ENCODE measurements at places on chromosomes 5 and 9.

DNA sequence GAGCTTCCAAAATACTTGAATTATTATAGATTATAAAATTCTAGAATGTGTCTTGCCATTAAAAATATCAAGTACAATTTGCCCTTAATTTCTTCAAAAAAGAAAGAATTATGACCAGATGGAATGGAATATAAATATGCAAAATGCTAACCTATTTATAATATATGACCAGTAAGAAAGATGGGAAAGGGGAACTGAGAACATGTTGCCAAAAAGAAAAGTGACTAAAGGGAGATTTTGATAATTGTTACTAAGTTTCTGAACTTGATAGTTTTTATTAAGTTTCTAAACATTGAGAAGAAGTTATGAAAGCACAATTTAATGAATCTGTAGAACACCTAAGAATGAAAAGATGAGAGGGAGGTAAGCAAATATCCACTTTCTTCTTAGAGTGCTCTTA is 188.4 kb upstream of the NR4A3 start:
- DNase-seq, result no peak

GRCh38 chr9:113395000-113395861 is 5.9 kb downstream of the ALAD start:
- DNase-seq, result no peak

DNA sequence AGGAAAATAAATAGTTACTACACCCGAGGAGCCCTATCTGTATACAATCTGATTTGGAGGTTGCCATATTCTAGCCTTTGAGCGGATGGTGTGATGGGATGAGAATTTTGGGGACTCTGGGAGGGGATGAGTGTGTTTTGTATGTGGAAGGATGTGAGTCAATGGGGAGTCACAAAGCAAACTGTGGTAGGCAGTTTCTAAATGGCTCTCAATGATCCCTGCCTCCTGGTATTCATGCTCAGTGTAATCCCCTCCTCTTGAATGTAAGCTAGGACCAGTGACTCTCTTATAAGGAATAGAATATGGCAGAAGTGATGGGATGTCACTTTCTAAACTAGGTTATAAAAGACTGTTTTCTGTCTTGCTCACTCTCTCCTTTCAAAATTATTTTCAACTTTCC is 205.7 kb upstream of the RIOK2 start:
- DNase-seq, result no peak

- DNase-seq, result no peak
Observed at GRCh38 chr5:3612591-3613042, 17.0 kb downstream of the IRX1 start.

DNA sequence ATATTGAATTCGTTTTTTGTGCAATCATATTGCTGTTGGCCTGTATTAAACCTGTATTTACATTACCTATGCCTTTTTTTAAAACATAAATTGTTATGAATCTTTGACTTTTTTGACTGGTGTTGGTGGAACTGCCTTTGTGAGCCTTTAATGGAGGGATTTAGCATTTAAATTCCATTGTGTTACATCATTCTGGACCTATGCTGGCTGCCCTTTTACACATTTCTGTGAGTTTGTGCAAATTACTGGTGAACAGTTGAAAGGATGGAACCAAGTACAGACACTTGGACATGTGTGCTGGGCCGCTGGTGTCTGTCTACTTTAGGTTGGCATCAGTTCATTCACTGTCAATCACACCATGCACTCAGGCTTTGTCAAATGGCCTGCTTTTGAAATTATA is 3.4 kb downstream of the SNX18 start:
- DNase-seq, result no peak

GRCh38 chr9:6051511-6051950 is 36.1 kb upstream of the RANBP6 start:
- peak; percentile 24 for DNase-seq

GRCh38 chr9:82117026-82117811 is 128.6 kb downstream of the SPATA31D1 start:
- no peak for DNase-seq

GRCh38 chr9:127423476-127423933 is 677 bp upstream of the ZNF79 start:
- DNase-seq, result no peak

- no peak for DNase-seq
Observed at GRCh38 chr5:175328176-175328575, 115.8 kb downstream of the DRD1 start.

GRCh38 chr9:109269839-109270238 is 51.0 kb downstream of the EPB41L4B start:
- DNase-seq, result no peak

DNA sequence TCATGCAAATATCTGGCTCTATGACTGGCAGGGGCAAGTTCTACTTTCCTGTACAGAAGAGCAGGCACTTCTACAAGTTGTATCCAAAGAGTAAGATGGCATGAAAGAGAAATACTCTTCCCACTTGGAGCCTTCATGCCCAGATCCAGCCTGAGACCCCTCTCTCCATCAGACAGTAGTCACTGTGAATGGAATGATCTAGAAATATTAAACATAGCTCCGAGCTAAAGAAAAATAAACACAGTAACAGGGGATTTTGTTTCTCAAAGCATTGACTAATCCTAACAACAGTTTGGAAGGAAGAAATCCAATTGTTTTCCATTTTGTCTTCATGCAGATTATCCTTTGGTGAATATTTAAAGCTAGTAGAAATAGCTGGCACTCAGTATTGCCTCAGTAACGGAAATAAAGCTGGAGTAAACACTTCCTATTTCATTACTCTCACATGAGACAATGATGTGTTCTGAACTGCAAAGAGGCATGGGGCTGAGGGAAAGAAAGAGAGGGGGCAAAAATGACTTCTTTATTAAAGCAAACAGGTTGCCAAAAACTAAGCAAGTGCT is 100.0 kb downstream of the SEMA5A start:
- no peak for DNase-seq

GRCh38 chr5:174596429-174596828 is 128.0 kb upstream of the MSX2 start:
- no peak for DNase-seq

DNA sequence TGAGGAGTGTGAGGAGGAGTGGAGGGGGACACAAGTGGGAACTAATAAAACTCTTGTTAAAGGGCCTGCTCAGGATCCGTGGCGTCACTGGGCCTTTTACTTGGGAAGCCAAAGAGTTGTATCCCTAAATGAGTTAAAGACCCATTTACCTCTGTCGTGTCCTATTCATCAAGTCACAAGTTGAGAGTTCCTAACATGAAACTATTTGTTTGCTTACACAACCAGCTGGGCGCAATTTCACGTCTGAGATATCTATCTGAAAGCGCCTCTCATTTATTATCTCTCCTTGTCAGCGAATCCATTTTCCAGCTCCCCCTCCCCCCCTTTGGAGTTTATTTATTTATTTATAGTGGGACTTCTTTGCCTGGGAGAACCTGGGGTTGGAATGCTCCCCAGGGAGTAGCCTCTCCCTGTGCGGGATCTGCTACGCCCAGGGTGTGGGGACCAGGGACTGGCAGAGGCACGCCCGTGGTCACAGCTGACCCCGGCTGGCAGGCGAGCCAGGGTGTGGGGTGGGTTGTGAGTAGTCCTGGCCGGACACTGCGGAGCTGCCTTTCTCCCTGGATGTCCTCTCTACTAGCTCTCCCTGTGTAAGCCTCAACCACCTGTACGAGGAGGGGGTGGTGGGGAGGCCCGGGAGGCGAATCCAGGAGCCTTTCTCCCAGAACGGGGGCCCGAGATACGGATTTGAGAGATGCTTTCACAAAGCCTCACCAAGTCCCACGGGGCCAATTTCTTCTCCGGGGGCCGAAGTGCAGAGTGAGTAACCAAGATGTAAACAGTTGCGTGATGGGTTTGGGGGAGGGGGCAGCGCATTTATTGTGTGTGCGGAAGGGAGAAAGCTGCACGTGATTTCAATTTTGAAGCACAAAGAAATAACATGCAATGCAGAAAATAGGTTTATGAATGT is 15.3 kb downstream of the NR2F1 start:
- DNase-seq, result no peak

DNA sequence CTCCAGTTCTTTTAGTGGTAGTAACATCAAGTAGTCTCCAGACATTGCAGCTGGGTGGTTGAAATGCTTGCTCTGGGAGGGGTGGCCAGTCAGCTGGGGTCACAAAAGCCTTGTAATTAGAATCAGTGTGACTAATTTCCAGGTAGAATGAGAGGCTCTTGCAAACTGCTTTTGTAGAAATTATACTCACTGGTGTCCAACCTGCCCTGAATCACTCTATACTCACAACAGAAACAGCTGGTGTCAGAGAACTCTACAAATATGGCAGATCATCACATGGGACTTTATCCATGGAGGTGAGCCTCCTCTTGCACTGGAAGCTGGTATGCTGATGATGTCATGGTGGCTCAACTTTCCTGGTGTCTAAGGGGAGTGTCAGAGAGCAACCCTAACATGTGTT is 71.3 kb downstream of the SH3TC2 start:
- no peak for DNase-seq

- DNase-seq, result no peak
Observed at GRCh38 chr9:68876681-68877080, 137.2 kb downstream of the PRKACG start.

DNA sequence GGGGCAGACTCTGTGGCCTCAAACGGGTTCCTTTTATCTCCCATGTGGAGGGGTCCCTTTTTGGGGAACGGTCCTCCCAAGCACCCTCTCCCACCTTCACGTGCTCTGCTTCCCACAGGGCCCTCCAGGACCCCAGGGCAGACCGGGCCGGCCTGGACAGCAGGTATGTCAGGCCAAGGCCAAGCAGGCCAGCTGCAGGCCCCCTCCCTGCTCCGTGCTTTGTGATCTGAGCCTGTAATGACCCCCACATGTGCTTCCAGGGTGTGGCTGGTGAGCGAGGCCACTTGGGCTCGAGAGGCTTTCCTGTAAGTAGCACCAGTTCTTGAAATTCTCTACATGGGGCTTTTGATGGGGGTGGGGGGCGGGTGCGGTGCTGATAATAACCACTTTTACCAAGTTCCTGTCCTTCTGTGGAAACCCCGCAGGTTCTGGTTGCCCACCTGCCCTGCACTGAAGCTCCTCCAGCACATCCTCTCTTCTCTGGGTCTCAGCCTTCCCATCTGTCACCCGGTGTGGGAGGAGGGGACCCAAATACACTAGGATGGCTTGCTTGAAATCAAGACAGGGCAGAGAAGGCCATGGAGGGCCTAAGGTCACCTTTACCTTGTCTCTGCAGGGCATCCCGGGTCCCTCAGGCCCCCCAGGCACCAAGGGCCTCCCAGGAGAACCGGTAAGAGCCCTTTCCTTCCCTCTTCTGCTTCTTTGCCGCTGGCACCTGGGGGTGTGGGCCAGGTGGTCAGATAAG is 57.9 kb upstream of the ORM1 start:
- no peak for DNase-seq

GRCh38 chr5:88396000-88396535 is 127.4 kb upstream of the TMEM161B start:
- no peak for DNase-seq

DNA sequence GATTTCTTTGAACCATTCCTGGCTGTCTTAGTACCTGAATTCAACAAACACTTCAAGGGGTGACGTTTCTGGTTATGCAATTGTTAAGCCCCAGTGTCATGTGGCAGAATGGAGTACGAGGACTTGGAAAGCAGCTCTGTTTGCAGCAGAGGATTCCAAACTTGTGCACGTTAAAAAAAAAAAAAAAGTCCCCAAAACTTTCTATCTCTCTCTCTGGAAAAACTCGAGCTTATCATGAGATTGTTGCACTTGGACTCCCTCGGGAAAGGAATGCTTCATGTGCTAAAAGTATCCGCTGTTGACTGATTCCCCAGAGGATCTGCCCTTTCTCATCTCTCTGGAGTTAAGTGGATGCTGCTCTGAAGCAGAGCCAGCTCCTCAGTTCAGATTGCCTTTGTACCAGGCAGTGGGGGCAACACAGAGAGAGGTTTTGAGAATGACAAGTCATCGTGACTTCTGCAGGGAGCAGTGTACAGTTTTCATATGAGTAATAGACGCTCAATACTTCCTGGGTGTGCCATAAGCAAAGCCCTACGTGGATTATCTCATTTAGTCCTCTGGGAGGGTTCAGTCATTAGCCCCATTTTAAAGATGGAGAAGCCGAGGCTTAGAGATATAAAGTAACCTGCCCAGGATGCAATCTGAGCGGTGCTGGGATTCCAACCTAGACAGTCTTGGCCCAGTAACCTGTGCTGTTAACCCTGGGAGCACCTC is 28.1 kb downstream of the TMOD1 start:
- peak; percentile 71 for DNase-seq

- DNase-seq, result peak; percentile 82
Observed at GRCh38 chr9:129624168-129624759, 1.7 kb upstream of the NTMT1 start.

- DNase-seq, result no peak
Observed at GRCh38 chr5:128649192-128649591, 111.1 kb upstream of the FBN2 start.

GRCh38 chr9:137745541-137745991 is 126.8 kb downstream of the EHMT1 start:
- peak; percentile 67 for DNase-seq

- DNase-seq, result no peak
Observed at GRCh38 chr5:103511554-103511885, 51.1 kb downstream of the NUDT12 start.

DNA sequence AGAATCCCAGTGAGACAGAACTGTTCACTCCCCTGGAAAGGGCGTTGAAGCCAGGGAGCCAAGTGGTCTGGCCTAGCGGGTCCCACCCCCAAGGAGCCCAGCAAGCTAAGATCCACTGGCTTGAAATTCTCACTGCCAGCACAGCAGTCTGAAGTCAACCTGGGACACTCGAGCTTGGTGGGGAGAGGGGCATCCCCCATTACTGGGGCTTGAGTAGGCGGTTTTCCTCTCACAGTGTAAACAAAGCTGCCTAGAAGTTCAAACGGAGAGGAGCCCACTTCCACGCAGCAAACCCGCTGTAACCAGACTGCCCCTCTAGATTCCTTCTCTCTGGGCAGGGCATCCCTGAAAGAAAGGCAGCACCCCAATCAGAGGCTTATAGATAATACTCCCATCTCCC is 45.1 kb upstream of the PTGER4 start:
- no peak for DNase-seq

DNA sequence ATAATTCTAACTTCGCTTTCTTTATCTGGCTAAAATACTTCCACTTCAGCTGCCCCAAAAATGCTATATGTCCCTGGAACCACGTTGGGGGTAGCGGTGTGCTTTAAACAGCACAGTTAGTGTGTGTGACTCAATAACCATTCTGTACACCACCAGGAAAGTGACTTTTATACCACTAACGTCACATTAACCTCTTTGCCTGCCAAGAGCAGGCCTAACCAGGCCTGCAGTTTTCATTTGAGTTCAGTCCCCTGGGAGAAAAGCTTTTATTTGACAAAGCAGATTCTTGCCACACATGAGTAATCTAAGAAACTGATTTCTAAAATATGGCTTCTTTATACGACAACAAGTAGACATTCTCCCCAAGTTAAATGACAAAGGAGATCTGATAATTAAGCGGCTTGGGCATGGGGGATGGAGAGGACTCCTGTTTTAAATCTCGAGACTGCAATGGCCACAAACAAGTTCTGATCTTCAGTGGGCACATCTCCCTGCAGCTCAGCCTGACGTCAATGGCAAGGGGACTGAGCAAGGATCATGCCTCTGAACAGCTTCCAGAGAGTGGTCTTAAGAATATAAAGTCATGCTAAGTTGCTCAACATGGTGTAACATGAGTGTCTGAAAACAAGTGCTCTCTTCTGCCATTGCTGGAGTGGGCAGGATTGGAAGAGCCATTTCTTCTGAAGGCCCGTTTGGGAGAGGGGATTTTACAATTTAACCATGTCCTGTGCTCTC is 91.8 kb downstream of the GLIS3 start:
- no peak for DNase-seq

Measured in GM13977 (cell line).